ENCODE measurements at places on chromosomes 5 and 9.

DNA sequence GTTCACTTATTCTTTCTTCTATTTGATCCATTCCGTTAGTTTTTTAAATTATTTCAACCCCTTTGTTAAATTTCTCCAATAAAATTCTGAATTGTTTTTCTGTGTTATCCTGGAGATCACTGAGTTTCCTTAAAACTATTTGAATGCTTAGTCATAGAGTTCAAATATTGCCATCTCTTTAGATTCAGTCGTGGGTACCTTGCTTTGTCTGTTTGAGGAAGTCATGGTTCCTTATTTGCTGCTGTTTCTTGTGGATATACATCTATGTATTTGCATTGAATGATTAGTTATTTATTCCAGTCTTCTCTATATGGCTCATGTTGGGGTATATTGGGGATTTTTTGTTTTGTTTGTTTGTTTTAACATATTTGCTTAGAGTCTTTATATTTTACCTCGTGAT is 80.6 kb downstream of the HINT1 start:
- no peak for DNase-seq

DNA sequence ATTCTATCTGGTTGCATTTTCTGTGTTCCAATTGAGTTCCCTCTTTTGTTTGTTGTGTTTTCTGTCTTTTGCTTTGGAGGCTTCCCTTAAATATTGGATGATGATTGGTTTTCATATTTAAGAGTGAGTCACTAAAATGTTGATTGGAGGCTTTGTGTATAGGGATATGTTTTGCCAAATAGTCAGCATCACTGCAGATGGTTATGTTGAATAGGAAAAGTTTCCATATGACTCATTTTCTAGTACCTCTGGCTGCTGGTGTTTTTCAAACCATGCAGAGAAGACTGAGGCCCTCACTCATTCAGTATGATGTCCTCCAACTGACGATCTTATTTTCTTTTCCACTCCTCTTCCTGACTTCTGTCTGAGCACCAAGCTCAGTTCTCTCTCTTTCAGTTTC is 1290.0 kb downstream of the EFNA5 start:
- DNase-seq, result no peak

- no peak for DNase-seq
These were observed 38.8 kb downstream of the MUSK start for GRCh38 chr9:110707419-110707818.

- peak; percentile 55 for DNase-seq
These were observed 923 bp upstream of the ZBTB5 start for GRCh38 chr9:37466037-37466709.

DNA sequence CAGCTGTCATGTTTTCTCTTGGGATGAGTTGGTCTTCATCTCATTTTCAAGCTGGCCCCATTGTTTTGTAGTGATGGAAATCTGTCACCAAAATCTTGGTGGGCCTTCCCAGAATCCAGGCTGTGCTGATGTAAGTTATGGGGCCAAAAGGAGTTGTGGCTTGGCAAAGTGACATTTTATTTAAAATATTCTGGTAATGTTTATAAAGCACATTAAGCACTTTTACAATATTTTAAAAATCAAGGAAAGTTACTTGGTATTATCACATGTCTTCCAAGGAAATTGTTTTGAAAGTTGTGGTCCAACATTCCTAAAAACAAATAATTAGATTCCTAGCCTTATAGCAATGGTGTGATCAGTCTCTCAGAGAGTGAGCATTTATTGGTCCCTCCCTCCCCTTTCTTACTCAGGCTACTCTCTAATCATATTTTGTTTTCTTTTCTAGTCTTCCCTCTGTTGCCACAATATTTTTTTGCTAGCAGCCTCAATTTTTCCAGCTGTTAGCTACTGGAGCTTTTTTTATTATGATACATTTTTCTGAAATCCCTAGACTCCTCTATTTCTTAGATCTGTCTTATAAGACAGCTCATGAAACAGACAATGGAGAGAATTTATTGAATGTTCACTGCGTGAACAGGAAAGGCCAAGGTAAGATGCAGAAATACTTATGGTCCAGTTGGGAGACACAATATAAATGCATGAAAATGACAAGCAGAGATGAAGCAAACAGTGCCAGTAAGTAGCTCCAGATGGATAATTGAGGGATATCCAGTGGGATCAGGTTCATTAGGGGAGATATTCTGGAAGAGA is 408.1 kb upstream of the ZNF608 start:
- no peak for DNase-seq

DNA sequence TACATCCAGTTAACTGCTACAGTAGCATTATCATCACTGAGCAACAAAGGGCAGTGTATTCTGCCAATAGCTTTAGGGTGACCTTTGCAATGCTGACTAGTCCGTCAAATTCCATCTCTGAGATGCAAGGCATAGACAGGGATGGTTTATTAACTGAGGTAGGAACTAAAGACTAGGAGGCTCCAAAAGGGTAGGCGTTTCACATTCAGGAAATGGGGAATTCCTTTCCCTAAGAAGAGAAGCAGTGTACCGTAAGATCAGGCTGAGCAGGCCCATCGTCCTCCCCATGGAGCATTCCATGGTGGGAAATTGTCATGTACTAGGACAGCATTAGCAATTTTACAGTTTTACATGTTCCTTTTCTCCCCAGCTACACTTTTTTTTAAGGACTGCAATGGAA is 157.7 kb downstream of the BNC2 start:
- no peak for DNase-seq

DNA sequence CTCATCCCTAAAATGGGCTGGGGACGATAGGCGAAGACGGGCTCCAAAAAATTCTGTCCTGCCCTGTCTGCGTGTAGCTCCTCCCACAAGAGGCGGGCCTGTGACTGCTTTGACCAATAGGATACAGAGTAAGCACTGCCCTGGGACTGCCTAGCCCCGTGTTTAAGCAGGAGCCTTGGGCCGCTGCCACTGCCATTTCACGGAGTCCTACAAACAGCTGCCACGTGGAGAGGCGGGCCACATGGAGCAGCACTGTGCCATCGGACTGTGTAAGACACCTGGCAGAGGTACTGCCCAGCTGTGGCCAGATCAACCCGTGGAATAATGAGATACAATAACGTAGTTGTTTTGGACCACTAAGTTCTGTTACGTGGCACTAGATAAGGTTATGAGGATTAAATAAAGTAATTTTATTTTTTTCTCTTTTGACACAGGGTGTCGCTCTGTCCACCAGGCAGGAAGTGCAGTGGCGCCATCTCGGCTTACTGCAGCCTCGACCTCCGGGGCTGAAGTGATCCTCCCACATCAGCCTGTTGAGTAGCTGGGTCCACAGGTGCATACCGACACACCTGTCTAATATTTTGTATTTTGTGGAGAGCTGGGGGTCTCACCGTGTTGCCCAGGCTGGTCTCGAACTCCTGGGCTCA is 87.2 kb downstream of the LMNB1 start:
- no peak for DNase-seq

DNA sequence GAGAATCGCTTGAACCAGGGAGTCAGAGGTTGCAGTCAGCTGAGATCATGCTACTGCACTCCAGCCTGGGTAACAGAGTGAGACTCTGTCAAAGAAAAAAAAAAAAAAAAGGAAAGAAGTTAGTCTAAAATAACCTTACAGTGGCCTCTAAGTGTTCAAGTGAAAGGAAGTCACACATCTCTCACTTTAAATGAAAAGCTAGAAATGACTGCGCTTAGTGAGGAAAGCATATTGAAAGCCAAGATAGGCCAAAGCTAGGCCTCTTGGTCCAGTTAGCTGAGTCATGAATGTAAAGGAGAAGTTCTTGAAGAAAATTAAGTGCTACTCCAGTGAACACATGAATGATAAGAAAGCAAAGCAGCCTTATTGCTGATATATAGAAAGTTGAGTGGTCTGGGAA is 38.1 kb downstream of the ITGA1 start:
- DNase-seq, result no peak

DNA sequence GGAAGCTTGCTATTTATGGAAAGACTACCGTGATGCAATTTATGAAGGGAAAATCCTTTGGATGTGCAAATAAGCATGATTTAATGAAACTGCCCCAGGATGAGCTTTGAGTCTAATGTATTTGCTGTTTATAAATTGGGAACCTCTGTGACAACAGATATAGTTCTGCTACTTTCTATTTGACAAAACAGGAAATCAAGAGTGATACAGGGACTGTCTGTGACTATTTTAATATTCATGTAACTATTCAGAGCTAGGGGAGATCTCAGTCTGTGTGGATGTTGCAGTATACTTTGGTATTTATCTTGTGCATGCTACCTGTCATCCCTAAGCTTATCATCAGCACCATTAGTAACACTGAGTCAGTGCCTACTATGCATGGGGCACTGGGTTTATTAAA is 132.1 kb downstream of the PDZD2 start:
- DNase-seq, result peak; percentile 62

GRCh38 chr5:111537141-111538024 is 25.0 kb upstream of the STARD4 start:
- DNase-seq, result no peak

GRCh38 chr5:58019614-58020013 is 440.3 kb downstream of the PLK2 start:
- no peak for DNase-seq

- DNase-seq, result no peak
These were observed 57.6 kb downstream of the ANKRD55 start for GRCh38 chr5:56175488-56175887.

DNA sequence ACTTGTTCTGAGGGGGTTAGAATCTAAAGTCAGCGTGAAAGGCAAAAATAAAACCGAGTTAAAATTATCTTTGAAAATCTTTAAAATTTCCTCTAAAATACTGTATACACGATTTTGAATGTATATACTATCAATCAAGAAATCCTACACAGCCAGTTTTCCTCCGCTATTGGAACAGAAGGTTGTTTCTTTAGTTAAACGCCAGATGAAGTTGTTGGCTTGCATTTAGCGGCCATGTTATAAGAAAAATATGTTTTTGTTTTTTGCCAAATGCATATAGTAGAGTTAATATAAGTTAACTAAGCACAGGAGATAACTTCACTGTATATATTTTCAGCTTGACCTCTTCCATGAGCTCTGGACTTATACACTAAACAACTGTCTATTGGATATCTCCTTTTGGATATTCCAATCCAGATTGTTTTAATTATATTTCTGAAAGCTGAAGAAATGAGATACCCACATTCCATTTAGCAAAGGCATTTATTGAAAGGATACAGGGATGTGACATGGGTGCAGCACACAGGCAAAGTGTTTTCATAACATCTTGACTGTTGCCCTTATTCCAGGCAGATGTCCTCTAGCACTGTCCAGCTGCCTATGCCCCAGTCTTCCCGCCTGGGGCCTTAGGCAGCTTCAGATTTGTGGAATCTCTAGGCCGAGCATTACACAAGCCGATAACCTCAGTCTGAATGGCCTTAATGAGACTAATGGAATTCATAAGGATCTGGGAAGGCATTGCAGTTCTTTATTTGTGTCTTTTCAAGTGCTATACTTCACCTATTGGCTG is 10.0 kb upstream of the ATG10 start:
- no peak for DNase-seq

GRCh38 chr5:6143523-6143922 is 234.8 kb downstream of the MED10 start:
- DNase-seq, result no peak

DNA sequence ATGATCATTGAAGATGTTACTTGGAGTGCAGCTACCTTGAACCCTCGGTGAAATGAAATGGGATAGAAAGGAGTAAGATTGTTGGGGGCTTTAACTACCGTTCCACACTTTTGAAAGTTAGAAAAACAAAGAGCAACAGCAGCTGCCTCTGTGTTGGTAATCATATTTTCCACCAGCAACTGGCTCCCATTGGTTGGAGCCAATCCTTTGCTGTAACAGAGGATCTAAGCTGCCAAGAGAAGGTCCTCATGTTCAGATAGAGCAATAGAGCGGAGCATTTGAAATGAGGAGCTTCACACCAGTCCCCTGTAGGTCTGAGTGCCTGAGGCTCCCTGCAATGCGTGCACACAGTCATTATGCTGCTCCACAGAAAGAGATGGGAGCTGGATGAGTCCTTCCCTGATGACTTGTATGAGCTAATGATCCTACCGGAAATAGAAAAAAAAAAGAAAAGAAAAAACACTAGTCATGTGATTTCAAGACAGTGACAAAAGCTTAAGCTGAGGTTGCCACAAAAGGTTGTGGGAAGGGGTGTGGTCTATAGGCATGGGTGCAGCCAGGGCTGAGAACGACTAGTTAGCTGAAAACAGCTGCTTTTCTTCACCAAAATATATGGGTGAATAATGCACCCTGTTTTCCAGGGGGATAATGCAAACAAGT is 300.7 kb downstream of the MLLT3 start:
- no peak for DNase-seq

DNA sequence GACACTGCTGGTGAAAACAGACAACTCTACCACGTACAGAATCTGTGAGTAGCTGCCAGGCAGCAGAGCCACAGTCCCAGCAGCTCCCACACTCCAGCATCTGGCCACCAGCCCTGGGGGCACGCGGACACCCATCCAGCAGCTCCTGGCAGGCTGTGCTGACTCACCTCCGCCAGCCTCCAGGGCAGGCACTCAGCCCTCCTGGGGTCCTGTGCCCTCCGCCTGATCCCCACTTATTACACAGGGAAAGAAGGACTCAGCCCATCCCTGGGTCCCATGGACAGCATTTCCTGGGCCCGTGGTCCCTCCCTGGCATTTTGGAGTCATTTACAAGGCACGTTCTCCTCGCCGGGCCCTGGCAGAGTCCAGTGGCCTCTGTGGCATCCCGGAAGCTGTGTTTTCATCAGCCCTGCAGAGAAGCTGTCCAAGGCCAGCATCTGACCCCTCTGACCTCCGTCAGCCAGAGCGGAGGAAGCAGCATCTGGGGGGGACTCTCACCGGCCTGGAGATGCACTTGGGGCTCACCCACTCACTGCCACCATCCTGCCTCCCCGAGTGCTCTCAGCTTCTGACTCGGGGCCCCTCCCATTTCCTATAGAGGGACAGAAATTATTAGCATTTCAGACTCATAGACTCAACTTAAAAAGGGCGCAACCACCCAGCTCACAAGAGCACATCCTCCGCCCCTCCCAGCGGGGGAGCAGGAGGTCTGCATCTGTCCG is 21.6 kb downstream of the PAEP start:
- peak; percentile 23 for DNase-seq

DNA sequence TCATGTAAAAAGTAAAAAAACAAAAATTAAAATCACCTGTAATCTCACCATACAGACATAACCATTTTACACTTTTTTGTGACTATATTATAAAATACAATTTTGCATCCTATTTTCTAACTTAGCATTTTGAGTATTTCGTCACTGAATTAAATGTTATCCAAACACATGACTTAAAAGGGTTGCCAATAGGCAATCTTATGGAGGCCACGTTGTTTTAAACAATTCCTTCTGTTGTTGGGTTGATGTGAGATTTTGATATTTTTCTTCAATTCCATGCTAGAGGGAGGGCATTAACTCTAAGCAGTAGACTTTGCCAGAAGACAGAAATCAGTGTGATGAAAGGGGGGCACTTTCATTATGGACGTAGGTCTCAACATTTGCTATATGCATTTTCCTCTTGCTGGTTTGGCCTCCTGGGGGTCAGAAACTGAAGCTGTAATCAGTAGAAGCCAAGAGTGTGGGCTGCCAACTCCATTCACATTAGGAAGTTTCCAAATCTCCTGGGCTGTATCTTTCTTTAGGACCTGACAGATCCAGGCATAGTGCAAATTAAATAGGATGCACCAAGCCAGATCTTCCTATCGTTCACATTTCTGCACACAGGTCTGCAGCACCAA is 614.2 kb upstream of the CLINT1 start:
- no peak for DNase-seq

- DNase-seq, result no peak
These were observed 219.4 kb downstream of the NFIB start for GRCh38 chr9:14094491-14094890.

Measured in GM13976 (cell line).